Fibroblast of skin of back (primary cell): ENCODE measurements at places on chromosomes 2 and 18.
A peak's percentile ranks its signal among the peaks of the same experiment; 100 is the strongest.

DNA sequence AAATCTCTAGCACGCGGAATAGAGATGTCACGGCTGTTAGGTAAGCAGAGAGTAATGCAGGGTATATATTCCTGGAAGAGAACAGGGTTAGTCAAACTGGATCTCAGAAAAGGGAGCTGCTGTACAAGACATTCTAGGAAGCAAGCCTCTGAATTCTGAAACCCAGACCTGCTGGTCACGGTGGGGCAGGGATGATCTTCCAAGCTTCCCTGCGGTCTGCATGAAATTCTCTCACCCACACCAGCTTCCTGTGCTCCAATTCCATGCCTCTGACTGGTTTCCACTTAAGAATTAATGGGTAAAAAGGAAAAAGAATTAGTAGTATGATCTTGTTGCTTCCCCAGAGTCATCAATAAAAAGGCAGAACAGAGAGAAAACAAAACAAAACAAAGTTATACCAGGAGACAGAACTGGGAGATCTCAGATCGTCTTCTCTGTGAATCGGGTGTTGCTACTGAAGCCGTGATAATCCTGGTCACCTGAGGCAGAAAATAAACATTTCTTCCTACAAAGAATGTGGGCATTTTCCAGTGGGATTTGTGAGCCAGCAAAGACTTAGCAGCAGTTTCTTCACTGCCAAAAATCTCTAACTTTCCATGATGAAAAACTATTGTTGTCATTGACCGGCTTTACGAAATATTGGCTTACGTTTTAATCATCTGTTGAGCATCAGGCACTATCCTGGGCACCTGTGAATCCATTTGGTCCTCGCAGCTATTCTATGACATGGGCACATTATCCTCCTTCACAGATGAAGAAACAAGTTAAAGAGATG lies 5.3 kb upstream of the CYP27C1 start:
- peak; percentile 86 for DNase-seq

DNA sequence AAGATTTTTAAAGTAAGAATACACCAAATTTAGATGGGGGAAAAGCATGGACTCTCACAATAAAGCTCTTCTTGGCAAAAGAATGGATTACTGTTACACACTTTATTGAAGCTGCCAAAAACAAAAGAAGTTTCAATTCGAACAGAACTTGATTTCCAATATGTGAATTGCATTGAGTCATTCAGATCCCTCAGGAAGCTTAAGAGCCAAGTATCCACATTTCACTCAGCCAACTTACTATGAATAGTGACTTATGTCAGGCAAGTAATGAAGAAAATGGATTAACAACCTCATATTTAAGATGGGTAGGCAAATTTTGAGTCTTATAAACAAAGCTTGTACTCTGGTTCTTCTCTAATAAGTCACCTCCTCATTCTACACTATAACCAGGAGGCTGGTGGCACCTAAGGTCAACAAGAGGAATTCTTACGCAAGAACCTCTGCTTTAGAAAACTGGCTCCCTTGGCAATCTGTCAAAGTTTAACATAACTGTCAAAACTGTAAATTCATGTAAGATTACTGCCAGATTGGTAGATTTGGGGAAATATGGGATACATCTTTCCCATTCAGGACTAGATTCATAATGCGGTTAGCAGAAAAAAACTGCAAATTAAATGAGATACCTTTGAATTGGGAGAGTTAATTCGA lies 6.0 kb downstream of the HADHA start:
- DNase-seq: no peak

- DNase-seq: peak; percentile 88
Observed at GRCh38 chr2:12119841-12120240, 373.4 kb downstream of the LPIN1 start.

GRCh38 chr2:96608469-96609455 lies 29.4 kb downstream of the KANSL3 start:
- peak; percentile 20 for DNase-seq

DNA sequence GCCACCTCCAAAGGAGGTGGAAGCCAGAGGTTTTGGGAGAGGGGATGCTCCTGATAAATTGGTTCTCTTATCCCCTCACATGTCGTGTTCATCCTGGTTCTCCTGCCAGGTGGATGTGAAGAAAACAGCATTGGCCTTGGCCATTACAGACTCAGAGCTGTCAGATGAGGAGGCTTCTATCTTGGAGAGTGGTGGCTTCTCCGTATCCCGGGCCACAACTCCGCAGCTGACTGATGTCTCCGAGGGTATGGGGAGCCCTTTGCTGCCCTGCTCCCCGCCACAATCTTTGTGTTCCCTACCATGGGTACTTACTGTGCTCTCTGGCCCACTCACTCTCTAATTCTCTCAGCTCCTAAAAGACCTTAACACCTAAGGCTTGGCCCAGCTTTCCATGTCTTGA lies 3.5 kb downstream of the RETREG2 start:
- DNase-seq: no peak

DNA sequence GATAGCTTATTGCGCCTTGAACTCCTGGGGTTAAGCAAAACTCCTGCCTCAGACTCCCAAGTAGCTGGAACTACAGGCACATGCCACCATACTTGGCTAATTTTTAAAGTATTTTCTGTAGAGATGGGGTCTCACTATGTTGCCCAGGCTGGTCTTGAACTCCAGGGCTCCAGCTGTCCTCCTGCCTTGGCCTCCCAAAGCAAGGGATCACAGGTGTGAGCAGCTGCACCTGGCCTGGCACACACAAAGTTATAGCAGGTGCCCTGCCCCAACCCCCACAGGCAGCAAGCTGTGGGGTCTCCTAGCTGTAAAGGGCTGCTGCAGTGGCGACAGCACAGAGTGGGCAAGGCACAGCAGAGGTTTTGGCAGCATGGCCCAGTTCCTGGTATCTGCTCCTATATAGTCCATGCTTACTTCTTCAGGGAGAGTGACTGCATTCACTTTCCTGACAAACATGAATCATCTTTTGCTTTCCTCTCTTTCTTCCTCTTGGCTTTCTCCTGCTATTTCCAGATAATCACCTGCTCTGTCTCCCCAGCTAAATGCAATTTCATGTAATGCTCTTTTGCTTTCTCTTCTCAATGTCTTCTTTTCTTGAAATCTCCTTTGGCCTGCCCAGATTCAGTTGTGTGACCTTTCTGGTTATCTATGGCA lies 27.3 kb upstream of the METAP1D start:
- DNase-seq: no peak

GRCh38 chr2:239692362-239692851 lies 291.6 kb upstream of the HDAC4 start:
- DNase-seq: no peak

DNA sequence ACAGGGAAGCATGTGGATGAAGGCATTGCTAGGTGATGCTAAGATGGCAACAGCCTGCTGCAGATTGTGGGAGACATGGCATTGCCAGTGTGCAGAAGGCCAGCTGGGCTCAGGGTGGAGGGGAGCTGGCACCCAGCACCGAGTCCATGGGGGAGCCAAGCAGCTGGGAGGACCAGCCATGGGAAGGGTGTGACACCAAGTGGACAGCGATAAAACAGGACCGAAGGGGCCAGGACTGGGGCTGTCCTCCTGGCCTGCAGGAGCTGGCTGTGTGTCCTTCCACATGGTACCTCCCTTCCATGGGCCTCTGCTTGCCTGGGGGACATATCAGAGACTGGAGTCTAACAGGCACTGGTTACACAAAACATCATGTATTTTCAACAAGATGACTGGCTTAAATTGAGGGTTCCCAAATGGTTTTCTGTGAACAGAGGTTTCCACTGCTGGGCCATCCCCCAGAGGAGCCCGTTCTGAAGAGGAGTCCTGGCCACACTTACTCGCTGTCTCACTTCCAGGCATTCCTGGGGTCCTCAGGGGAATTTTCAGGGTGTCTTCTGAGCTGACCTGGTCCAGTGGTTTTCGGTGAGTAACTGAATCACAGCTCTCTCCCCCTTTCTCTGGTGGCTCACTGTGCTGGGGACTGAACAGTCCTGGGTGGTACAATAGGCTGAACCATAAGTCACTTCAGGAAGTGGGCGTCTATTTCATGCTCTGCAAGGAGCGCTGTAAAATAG lies 60.4 kb upstream of the TNP1 start:
- DNase-seq: peak; percentile 68

- DNase-seq: no peak
Observed at GRCh38 chr2:11466307-11467128, 557 bp upstream of the E2F6 start.

- peak; percentile 91 for DNase-seq
Observed at GRCh38 chr2:106030287-106031268, 163.5 kb downstream of the UXS1 start.

- DNase-seq: peak; percentile 70
Observed at GRCh38 chr2:214808981-214809750, at the start of gene BARD1. Gene BARD1 (minus strand): TSS chr2:214809683. CDS start chr2:214809569, 114 bp downstream.

GRCh38 chr18:42287047-42287446 lies 332.0 kb downstream of the PIK3C3 start:
- DNase-seq: no peak

GRCh38 chr2:241126771-241127202 lies 22.5 kb downstream of the PASK start:
- no peak for DNase-seq

GRCh38 chr18:11850821-11851145 lies 430 bp upstream of the CHMP1B start:
- DNase-seq: peak; percentile 58

DNA sequence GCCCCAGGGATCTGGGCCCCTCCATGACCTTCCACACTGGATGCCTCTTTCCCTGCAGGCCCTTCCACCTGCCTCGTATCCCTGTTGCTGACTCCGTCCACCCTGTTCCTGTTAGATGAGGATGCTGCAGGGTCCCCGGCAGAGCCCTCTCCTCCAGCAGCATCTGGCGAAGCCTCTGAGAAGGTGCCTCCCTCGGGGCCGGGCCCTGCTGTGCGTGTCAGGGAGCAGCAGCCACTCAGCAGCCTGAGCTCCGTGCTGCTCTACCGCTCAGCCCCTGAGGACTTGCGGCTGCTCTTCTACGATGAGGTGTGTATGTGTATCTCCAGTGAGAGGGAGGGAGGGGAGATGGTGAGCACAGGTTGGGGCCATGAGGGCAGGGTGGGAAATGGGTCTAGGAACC lies 12.4 kb upstream of the SLC4A3 start:
- DNase-seq: no peak

DNA sequence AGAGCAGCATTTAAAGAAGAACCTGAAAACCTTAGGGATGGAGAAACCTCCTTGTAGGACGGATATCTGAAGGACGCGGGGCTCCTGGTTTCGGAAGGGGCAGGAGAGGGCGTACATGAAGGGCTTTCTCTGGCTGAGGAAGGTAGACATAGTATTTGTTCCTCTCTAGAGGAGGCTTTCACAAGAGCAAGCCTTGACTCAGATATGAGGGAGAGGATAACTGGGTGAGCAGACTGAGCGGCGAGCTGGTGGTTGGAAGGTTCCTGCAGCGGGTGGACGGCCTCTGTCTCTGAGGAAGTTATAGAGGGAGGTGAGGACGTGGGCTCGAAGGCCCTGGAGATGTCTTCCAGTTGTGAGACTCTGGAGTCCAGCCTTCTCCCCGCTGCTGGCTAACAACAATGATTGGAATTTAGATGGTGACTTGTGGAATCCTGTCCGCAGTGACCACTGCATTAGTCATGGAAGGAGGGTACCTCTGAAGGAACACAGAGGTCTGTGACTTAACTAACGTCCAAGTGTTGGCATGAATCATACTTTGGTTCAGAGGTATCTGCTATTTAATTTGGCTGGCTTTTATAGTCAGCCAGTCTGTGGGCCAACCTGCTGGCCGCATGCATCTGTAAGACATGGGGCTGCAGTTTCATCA lies 80.9 kb downstream of the ASAP2 start:
- peak; percentile 100 for DNase-seq

DNA sequence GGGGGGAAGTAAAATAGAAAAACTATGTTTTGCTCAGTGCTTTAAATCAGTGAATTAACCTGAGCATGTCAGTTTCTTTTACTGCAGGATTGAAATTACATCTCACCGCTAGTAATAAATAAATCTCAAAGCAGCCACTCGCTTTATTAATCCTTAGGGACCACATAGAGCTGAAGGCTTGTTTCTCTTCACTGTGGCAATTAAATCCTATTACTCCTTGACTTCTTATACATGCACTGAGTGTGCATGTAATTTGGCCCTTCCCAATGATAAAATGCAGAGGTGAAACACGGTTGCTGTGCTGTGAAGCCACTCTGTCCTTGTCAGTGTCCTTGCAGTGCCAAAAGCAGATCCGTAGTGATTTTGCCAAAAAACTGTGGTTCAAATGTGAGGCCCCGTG lies 77.1 kb upstream of the RBM44 start:
- DNase-seq: no peak

DNA sequence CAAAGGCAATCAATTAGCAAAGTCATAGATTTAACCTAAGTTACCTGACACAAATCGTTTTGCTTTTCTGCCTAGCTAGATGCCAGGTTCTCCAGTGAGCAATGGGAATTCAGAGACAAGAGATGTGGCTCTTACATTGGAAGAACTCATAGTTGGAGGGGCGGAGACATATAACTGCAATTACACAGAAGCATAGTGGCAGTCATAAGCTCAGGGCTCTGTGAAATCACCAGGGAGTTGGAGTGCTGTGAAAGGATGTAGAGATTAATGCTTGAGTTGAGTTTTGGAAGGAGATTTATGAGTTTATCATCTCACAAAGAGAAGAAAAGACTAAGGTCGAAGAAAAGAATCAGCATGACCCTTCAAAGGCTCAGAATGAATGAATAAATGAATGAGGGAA lies 457.2 kb upstream of the TRIB2 start:
- DNase-seq: no peak

GRCh38 chr18:62071071-62071470 lies 115.8 kb downstream of the PIGN start:
- no peak for DNase-seq

DNA sequence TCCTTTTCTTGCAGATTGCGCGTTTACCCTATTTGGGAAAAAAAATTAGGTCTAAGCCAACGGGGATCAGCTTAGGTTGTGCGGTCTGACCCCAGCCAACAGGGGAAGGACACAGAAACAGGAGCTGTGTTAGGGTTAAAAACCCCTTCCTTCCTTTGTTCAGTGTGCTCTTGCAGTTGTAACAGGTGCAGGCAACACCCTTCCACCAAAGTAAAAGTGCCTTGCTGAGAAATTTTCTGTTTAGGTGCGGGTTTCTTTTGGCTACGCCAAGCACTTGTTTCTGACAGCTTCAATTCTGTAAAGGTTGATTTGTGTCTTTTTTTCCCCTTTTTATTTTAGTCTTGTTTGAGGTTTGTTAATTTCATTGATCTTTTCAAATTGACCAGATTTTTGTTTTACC lies 92.5 kb downstream of the PTPN4 start:
- no peak for DNase-seq

DNA sequence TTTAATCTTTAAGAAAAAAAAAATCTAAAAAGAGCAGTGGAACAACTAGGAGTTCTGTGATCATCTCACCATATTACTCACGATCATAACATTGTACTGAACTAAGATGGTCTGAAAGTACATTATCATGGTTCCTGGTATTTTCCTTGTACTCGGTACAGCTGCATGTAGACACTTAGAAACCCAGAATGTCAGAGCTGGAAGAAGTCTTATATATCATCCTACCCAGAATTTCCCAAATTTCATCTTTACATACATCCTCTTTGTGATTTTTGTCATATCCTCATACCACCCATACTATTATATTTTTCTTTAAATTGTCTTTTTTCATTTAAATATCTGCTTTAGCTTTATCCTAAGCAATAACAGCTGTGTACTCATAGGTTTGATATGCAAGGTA lies 12.4 kb upstream of the ST3GAL5 start:
- DNase-seq: no peak
